IPS-NIHi11 (cell line): ENCODE measurements at places on chromosomes 1 and 21.

DNA sequence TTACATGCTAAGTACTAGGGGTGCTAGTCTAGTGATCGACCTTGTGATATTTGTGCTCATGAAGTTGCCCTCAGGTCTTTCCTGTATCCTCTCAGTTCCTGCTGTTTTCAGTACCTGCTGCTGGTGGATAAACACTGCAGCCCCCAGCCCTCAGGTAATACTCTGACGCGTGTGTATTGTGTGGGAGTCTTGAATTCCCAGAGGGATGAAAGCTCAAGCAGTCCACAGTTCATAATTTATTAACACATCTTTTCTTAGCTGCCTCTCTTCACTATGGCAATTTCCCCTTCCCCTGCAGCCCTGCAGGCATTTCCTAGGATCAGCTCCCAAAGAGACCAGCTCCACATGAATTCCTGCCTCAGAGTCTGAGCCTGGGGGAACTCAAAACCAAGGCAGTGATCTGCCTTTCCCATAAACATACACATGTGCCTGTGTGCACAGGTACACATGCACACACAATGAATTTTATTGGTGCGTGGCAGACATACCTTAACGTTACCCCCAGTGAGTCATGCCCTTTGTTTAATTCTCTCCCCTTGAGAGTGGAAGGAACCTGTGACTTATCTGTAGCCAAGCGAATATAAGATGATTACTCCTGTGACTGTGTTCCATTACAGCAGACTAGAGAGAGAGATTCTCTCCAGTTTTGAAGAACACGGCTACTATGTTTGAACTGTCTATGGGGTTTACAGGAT is 14.1 kb upstream of the HMGCS2 start:
- no peak for DNase-seq

- no peak for DNase-seq
Measured at GRCh38 chr1:210074904-210075303, 136.9 kb downstream of the SYT14 start.

- DNase-seq: peak; percentile 33
Measured at GRCh38 chr1:241611063-241611462, 29.1 kb downstream of the CHML start.

DNA sequence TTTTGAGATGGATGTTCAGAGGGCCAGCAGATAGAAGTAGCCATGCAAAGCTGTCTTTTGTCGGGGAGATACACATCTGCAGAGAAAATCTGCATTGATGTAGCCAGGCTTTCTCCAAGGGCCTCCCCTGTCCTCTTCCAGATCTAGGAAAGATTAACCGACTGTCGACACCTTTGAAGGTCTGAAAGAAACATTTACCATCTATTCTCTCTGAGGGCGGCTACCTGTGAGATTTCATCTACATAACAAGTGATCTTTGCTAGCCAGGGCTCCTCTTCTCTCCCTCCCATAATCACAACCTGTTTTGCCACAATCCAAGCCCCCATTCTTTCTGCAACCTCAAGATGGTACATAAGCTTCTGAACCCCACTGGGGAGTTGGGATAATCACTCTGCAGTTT is 193.6 kb downstream of the RGS7 start:
- no peak for DNase-seq

- DNase-seq: no peak
Measured at GRCh38 chr1:243719476-243719875, 130.6 kb downstream of the AKT3 start.

GRCh38 chr1:206930210-206930798 is 8.6 kb upstream of the FCMR start:
- no peak for DNase-seq

DNA sequence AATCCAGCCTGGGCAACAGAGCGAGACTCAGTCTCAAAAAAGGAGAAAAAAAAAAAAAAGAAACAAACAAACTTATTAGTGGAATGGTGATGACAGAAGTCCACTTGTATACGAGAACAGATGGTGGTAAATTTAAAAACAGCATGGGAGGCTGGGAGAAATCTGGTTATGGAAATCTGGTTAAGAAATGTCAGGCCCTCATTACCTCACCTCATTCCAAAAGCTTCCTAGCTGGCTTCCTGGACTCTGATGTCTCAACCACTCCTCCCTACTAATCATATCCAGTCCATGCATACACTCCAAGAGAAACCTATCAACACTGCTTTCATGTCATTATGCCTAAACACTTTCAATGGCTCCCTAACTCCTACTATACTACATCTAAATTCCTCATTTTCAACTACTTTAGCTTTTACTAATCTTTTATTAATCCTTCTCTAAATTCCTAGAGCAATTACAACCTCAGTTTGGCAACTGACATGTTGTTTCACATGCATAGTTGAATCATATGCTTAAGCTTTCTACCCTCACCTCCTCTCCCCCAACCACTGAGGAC is 52.9 kb downstream of the FOXJ3 start:
- no peak for DNase-seq

GRCh38 chr21:32172106-32172505 is 106.7 kb downstream of the MIS18A start:
- no peak for DNase-seq

DNA sequence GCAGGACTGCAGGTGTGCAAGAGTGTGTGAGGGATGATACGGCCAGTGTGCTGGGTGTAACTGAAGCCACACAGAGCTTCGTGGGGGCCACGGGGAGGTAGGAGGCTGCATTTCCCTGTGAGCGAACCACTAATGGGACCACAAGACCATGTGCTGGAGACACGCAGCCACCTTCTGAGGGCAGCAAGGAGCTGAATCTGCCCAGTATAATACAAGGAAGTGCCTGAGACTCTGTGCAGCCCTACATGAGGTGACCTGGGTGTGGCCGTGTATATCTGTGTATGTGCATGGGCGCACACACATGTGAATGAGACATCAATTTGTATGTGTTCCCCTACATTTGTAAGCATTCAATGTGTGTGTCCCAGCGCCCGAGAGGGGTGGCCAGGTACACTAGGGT is 50.8 kb downstream of the CHD5 start:
- DNase-seq: no peak

DNA sequence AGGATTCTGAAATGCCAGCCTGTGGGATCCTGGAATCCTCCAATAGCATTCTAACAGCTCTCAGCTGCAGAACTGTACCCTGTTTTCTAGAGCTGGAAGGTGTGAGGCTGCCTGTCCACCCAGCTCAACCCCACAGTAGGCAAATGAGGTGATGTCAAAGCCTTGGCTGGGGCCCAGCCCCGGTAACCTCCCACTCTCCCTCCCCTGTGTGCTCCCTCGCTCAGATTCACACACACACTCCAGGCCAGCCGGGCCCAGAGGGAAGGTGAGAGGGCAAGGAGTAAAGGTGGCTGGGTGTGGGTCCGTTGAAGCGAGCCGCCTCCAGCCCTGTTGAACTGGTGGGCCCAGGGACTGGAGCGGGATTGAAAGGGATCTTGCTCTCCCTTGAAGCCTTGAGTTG is at the start of gene BSND:
TSS of gene BSND (plus strand) at position 257 of the 400 bp plus-strand sequence. CDS start 254 bp downstream, outside the sequence.
- DNase-seq: no peak
